ENCODE measurements at places on chromosomes 6 and 20.

DNA sequence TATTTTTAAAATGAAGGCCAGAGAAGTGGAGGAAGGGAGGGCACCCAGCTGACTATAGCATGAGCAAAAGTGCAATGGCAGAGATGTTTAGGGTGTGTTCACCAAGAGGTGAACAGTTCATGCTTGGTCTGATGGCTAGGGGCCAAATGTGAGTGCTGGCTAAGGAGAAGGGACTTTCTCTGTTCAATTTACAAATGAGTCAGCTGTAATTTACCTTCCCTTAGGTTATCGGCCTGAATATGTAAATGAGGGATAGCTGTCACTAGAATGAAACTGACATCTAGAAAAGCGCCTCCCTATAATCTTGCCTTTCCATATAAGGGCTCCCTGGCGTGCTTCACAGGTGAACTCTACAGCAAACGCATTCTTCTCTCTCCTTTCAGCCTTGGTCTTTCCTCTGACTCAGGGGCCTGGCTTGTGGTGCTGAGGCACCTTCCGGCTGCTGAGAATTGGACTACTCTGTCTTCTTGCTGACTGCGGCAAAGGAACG, 114.7 kb upstream of the BACH2 start:
- DNase-seq, result peak; percentile 30

GRCh38 chr6:139533573-139534471, 159.4 kb upstream of the CITED2 start:
- DNase-seq, result no peak

- no peak for DNase-seq
Observed at GRCh38 chr20:61397146-61397545, 145.1 kb downstream of the CDH4 start.

DNA sequence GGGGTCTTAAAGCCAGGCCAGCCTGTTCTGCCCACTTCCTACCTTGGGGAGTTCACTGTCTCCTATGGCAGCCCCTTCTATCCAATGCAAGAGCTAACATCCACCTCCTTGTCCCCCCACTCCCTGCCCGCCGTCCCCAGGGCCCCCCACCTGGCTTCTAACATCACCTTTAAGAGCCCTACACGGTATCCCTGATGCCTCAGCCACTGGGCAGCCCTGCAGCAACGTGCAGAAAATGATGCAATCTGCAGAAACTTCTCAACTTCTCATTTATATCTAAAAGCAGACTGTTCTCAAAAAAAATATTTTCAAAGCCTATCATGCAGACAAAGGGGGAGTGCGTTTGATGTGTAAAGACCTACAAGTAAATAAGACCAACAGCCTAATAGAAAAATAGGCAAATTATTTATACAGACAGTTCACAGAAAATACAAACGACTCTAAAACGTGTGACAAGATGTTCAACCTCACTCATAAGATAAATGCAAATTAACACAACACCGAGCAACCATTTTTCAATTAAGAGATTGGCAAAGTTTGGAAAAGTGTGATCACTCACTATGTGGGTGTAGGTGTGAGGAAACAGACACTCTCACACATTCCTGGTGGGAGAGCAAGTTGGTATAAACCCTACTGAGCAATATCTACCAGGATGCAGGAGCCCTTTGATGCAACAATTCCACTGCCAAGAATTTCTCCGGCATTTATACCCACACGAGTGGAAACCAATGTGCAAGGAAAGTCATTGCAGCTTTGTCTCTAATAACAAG, 15.1 kb upstream of the HCK start:
- DNase-seq, result no peak

DNA sequence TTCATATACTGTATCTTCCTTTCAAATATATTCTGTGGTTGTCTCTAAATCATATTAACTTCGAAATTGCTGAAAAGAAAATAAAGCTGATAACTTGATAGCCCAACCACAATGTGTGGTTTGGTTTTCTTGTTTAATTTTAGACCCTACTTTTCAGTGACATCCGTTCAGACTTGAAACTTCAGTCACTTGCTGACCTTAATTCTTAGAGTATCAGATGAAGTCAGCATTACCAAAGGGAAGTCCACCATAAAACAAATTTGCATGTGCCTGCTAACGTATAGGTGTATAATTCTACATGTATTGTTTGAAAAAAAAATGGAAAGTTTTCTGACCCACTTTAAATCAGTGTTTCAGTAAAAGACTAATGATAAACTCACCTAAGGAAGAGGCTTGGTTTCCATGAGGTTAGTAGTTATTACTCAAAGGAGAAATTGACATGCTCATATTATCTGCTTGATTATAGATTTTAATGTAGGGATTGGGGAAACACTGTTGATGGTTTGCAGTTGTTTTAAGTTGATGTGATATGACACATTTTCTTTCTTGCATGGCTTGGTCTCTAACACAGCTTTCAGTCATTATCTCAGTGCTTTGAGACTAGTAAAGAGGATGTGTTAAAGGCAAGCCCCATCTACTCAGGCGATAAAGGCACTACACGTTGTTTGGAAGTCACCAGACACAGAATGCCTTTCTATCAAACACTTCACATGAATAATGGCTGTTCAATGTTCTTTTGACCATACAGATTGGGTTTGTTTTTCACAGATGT, 5.2 kb upstream of the IL17A start:
- DNase-seq, result no peak

- DNase-seq, result no peak
Observed at GRCh38 chr6:168124158-168124557, 45.1 kb upstream of the FRMD1 start.

- peak; percentile 1 for DNase-seq
Observed at GRCh38 chr6:139640448-139640847, 266.0 kb upstream of the CITED2 start.

GRCh38 chr6:10409731-10410206, 5.1 kb downstream of the TFAP2A start:
- DNase-seq, result no peak

DNA sequence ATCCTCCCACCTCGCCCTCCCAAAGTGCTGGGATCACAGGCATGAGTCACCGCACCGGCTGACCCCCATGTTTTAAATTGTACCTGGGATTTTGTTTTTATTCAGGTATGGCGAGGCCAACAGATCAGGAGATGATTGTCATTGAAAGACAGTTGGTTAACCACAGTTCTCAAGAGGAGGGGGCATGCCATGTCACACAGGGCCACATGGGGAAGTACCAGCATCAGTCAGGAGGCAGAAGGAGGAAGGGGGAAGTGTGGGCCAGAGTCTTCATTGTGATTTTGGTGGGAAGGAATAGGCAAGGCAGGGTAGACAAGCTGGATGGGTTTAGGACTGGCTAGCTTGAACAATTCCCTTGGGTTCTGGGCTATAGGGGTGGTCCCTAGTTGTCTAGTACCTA, 9.9 kb upstream of the MMP9 start:
- peak; percentile 23 for DNase-seq

DNA sequence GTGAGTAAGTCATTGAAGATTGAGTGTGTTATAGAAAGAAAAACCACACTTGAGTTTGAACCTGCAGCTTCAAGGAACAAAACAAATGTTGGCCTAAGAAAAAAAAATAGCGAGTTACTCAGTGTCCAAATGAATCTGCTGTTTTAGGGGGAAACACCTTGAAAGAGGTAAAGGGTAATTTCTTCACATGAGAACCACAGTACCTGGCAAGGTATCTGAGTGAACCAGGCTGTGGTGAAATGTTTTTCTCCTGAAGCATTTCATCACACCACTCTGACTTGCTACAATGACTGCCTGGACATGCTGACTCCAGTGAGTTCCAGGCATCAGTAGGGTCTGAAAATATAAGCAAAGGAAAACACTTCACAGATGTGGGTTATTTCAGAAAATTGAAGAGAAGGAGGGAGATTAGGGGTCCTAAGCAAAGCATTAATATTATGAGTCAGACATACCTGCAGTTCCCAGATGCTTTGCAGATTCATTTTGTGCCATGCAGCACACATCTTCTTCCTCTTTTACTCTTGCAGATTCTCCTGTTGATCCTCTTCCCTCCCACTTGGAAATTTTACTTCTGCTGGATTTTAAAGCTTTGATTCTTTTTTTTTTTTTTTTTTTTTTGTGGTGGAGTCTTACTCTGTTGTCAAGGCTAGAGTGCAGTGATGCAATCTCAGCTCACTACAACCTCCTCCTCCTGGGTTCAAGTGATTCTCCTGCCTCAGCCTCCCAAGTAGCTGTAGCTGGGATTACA, 206.2 kb upstream of the SGK1 start:
- DNase-seq, result no peak

DNA sequence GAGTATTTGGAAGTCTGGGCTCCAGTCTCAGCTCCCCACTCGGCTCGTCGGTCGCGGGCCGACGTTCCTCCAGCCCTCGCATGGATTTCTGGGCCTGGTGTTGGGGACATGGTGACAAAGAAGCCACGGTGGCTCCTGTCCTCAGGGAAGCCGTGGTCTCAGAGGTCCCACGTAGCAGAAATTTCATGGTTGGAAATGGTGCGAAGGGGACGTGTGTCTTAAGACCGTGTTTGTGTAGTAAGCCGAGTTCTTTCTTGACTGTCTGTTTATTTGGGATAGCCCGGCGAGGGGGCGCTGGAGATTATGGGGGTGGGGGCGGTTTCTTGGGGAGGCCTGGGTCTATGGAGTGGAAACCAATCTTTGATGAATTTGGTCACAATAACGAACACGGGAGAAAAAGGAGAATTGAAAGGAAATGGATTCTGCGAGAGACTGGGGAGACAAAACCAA, 23.5 kb upstream of the MAP3K7 start:
- no peak for DNase-seq

- DNase-seq, result no peak
Observed at GRCh38 chr6:68126089-68126749, 508.9 kb upstream of the ADGRB3 start.

DNA sequence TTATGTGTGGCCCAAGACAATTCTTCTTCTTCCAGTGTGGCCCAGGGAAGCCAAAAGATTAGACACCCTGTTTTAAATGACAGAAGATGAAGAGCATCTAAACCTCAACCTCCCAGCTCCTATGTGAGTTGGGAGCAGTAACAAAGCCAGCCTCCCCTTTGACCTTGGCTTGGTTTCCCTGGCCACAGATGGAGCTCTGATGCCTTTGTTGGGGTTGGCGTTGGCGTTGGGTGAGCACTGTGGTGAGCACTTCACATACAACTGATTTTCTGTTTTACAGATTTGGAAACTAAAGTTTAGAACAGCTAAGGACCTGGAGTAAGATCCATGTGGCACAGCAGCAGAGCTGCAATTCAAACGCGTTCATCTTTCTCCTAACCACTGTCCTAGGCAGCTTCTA, 22.1 kb downstream of the DAAM2 start:
- DNase-seq, result no peak

- DNase-seq, result no peak
Observed at GRCh38 chr20:59024111-59024530, 4.9 kb downstream of the TUBB1 start.

DNA sequence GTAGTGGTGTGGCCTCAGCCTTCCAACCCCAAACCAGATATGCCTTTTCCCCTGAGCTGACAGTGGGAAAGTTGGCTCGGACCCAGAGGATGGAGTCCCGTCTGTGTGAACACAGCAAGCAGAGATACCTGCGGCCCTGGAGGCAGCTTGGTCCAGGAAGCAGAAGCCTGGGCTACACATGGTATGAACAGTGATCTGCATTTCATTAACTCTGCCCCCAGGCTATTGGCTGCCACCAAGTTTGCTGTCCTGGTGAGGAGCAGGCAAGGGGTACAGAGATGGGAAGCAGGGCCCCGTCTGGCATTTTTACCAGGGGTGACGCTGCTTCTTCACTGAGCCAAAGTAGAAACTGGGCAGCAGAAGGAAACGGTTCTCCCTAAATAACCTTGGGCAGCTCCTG, 90.0 kb downstream of the EDN3 start:
- no peak for DNase-seq

DNA sequence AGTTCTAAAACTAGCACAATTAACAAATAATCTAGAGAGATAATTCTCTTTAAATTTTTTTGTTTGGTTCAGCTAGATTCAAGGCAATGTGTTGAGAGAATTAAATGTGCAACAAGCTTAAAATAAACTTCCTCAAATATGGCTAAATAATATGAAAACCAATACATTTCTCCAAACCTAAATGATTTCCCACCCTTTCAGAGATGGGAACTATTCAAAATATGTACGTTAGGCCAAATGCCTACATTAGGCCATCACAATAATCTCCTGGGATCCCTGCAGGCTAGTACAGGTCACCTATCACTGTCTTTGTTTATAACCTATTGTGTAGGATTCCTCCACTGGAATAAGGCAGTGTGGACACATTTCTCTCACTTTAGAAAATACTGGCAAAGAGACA, 1.7 kb downstream of the FAXC start:
- DNase-seq, result no peak

DNA sequence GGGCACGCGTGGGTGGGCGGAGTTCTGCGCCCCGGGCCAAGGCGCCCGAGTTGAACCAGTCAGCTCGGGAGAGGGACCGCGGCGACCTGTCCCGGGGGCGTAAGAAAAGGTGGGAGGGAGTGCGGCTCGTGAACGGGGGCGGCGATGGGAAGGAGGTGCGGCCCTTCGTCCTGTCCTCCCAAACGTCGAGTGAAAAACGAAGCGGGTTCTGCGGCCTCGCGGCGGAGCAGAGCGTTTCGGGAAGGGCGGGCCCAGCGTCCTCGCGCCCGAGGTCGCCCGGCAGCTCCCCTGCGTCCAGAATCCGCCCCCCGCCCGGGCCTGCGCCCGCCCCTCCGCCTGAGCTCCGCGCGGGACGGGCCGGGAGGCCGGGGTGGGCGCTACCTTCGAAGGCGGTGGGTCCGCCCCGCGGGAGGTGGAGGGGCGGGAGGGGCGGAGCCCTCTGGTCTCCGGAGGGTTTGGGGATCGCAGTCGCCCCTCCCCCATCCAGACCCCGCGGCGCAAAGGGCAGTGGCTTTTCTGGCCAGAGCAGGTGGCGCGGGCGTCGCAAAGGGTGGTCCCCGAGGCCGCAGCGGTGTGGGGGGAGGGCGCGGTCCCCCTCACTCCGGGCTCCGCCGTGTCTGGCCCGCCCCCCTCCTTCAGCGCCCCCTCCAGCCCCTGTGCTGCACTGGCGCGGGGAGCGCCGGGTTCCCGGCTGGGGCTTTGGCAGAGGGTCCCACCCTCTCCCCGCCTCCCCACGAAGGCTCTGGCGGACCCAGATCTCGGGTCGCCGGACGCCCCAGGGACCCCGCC, 838 bp downstream of the STMN3 start:
- DNase-seq, result peak; percentile 49

GRCh38 chr20:59778615-59779200, 154.7 kb downstream of the SYCP2 start:
- no peak for DNase-seq

DNA sequence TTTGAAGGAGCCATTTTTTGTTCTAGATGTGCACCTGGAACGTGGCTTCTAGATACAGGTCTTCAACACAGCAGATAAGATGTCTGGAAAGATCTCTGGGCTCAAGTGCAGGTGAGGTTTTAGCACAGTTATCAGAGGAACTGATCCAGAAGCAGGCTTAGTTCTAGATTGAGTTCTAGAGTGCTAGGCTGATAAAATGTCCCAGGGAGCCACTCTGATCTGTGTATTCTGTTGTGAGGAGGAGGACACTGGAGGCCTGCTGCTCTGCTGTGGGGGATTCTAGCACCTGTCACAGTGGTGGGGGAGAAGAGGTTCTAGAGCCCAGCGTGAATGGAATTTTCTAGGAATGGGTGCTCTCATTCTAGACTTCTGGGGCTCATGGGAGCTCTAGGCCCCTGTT, 12.0 kb upstream of the CCM2L start:
- DNase-seq, result no peak
